GM12892 (cell line): ENCODE measurements at places on chromosomes 6 and 20.

DNA sequence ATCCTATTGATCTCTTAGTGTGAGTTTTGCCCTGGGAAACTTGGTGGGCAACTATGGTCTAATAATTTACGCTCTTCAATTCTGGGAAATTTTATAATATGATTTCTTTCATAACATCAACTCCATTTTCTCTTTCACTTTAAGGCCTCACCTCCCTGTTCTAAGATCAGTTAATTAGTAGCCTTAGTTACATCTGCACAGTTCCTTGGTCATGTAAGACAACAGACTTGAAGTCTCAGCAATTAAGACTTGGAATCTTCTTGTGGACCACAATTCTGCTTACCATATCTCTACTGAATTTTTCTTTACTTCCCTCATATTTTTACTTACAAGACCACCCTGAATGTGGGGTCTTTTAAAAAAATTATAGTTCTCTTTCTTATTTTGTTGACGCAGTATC lies 8.7 kb downstream of the ENPP3 start:
- no peak for DNase-seq

GRCh38 chr20:53855733-53856132 lies 214.7 kb downstream of the BCAS1 start:
- no peak for DNase-seq

- peak; percentile 19 for DNase-seq
Observed at GRCh38 chr6:149815788-149816187, 48.4 kb downstream of the LRP11 start.

DNA sequence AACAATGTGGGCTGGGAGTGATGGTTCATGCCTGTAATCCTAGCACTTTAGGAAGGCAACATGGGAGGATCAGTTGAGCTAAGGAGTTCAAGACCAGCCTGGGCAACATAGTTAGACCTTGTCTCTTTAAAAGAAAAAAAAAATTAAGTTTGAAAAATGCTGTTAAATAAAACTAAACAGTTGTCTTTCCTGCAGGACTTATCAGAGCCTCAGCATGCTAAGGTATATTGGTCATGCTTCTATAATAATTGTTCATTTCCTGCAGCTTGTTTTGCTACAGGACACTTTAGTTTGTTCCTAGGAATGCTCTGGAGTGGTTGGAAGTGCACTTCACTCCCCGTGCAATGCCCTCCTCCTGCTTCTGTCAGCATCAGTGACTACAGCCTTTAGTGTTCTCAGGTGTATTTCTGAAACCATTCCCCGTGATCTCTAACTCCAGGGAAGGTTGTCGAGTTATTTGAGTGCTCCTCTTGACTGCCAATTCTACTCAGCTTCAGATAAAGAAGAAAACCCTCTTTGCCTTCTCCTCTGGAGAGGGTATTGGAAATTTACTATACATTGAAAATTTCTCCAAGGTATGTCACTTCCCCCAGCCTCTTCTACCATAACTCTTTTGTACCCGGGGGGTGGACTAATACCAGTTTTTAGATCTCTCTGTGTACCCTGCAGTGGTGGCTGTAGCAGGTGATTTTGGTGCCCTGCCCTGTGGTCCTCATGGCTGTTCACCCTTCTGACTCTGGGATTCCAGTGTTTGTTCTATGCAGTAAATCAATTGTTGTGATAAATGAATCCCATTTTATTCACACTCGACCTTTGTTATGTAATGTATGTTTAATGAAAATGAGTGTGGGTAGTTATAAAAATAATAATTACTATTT lies 33.8 kb downstream of the NHLRC1 start:
- no peak for DNase-seq

- no peak for DNase-seq
Observed at GRCh38 chr6:5442916-5443315, 181.6 kb downstream of the FARS2 start.

DNA sequence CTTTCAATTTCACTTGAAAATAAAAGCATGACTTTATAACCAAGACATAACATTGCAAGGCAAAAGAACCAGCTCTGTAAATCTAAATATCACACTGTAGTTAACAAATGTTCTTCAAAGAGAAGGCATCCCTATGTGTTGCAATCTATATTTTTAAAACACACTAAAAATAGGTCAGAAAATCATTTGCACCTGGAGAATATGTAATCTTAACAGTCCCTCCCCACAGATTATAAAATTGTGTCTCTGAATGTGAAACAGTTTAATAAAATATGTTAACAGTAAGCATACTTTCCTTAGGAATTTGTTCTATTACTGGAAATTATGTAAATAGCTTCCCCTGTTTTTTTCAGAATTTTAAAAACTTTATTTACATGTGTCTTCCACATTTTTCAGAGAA lies 351.9 kb downstream of the COL12A1 start:
- DNase-seq, result no peak

- no peak for DNase-seq
Observed at GRCh38 chr6:155252581-155252980, 11.2 kb upstream of the CLDN20 start.

- DNase-seq, result no peak
Observed at GRCh38 chr6:12548526-12548925, 168.0 kb upstream of the PHACTR1 start.
